ENCODE measurements at places on chromosomes 5 and 9. TPM values are rescaled to one million over a fixed set of nuclear protein-coding genes. Genes with fewer than 3 reads are reported as not detected.

TAF11L5 gene
- total RNA-seq = not detected

- no peak for DNase-seq
- H3K36me3 ChIP-seq = no peaks in the 10 kb centered on the region
- H3K27ac ChIP-seq = no peak overlapping the region
These were observed 38.2 kb downstream of the HAVCR1 start for GRCh38 chr5:157020511-157021222.

ITGA2 gene
- total RNA-seq = 7.2 TPM

- H3K27me3 ChIP-seq = no peaks in the 10 kb centered on the region
- DNase-seq = peak; percentile 82
- H3K36me3 ChIP-seq = peaks cover 22% of the 10 kb centered on the region
- H3K4me1 ChIP-seq = peaks cover 31% of the 10 kb centered on the region
- peak overlapping the region; percentile 67 for H3K4me3 ChIP-seq
These were observed 4.1 kb downstream of the DNAJB5 start for GRCh38 chr9:34993502-34994259.

- no peaks in the 10 kb centered on the region for H3K36me3 ChIP-seq
- H3K4me3 ChIP-seq = peak within 1 kb of the TSS; percentile 51
- H3K4me1 ChIP-seq = peaks cover 8% of the 10 kb centered on the region
- no peaks in the 10 kb centered on the region for H3K27me3 ChIP-seq
- no peak within 1 kb of the TSS for H3K27ac ChIP-seq
These were observed at the start of gene HCN1 for GRCh38 chr5:45696206-45696836. HCN1 (minus strand) TSS chr5:45696380.

GRCh38 chr5:73365990-73366667 is 82.4 kb downstream of the FOXD1 start:
- no peaks in the 10 kb centered on the region for H3K4me1 ChIP-seq
- no peak overlapping the region for H3K4me3 ChIP-seq
- H3K36me3 ChIP-seq = no peaks in the 10 kb centered on the region
- no peak overlapping the region for H3K27ac ChIP-seq
- no peaks in the 10 kb centered on the region for H3K27me3 ChIP-seq

DNA sequence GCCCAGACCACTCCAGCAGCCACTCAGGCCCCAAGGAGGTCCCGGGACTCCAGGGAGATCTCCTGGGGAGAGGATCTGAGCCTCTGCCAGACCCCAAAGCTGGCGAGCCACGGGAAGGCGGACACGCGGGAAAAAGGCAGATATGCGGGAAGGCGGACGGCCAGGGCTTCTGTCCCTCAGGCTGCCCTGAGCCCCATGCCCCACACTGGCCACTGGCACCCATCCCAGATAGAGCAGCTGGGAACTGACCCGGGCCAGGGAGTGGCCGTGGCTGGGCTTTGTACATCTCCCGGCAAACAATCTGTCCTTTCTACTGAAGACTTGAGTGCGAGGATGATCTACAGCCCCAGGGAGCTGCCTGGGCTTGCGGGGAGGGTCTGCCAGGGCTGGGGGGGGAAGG is 21.1 kb upstream of the NOTCH1 start:
- H3K36me3 ChIP-seq = no peaks in the 10 kb centered on the region
- H3K4me1 ChIP-seq = peaks cover 71% of the 10 kb centered on the region
- no peak overlapping the region for H3K4me3 ChIP-seq

DNA sequence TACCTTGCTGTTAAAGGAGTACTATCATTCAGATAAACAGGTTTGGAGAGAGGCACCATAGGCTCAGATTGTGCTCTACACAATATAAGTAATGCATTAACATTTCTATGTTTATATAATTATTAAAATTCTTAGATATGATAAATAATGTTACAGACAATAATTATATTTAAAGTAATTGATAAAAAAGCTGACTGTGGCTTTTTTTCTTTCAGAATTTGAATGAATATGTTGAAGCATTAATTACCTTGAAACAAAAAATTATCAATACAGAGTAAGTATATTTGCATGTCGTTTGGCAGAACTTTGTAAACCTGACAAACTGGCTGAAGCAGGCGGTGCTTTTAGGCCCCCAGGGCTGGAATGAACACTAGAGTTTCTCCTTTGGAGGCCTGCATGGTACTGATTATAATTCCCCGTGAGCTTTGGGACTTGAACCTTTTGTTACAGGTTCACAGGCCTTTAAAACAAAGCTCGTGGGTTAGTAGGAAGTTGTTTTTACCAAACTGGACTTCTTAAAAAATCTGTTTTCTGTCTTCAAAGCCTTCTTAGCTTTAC is 13.8 kb downstream of the ICE1 start:
- H3K27ac ChIP-seq = no peak overlapping the region
- H3K4me3 ChIP-seq = no peak overlapping the region
- H3K36me3 ChIP-seq = no peaks in the 10 kb centered on the region
- no peaks in the 10 kb centered on the region for H3K27me3 ChIP-seq
- no peak for DNase-seq

DNA sequence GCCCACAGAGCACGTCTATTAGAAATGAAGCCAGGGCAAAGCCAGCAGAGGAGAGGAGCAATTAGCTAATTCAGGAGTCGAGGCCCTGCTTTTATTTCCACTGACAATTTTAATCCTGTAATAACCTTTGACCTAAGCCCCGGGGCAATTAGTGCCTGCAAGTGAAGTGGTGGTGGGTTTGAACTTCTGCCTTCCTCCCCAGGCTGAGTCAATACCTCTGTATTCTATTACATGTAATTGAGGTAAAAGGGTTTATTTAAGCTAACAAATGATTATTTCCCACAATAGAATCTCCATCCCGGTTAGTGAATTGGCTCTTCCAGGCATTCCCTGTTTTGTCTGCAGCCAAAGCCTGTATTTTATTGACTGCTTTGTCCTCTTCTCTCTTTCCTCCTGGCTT is 49.9 kb downstream of the FGF18 start:
- H3K27ac ChIP-seq = no peak overlapping the region
- H3K4me3 ChIP-seq = no peak overlapping the region
- H3K36me3 ChIP-seq = no peaks in the 10 kb centered on the region
- no peak for DNase-seq
- H3K4me1 ChIP-seq = no peaks in the 10 kb centered on the region

DNA sequence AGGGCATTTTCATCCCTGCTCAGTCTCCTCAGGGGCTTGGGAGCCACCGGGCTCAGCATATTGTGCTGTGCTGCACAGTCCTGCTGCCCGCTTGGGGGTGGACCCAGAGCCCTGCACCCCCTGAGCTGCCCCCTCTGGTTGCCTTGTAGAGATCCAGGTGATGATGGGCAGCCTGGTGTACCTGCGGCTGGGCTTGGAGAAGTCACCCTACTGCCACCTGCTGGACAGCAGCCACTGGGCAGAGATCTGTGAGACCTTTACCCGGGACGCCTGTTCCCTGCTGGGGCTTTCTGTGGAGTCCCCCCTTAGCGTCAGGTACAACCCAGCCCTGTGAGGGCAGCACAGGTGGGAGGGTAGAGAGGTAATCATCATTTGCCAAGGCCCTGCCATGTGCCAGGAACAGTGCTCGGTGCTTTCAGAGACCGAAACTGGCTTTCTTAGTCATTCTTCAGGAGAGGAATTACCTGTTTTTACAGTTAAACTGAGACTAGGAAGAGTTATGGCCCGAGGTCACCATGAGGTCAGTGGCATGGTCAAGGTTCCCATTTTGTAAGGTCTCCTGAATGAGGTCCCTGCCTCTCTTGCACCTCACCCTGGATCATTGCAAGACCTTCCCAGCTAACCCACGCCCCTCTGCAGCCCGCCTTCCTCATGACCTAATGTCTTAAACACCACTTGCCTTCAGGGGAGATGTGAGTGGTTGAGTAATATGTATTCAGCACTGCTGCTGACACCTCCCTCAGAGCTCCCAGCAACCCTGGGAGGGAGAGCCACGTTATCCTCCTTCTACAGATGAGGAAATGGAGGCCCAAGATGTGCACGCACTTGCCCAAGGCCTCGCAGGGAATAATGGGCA is 7.5 kb downstream of the NHP2 start:
- H3K27ac ChIP-seq = no peak overlapping the region
- H3K27me3 ChIP-seq = no peaks in the 10 kb centered on the region
- H3K36me3 ChIP-seq = peaks cover 72% of the 10 kb centered on the region
- H3K4me3 ChIP-seq = no peak overlapping the region

- H3K27me3 ChIP-seq = no peaks in the 10 kb centered on the region
- no peak overlapping the region for H3K4me3 ChIP-seq
- peaks cover 9% of the 10 kb centered on the region for H3K36me3 ChIP-seq
- H3K4me1 ChIP-seq = peaks cover 67% of the 10 kb centered on the region
These were observed 23.2 kb downstream of the PRUNE2 start for GRCh38 chr9:76882686-76883085.

DNA sequence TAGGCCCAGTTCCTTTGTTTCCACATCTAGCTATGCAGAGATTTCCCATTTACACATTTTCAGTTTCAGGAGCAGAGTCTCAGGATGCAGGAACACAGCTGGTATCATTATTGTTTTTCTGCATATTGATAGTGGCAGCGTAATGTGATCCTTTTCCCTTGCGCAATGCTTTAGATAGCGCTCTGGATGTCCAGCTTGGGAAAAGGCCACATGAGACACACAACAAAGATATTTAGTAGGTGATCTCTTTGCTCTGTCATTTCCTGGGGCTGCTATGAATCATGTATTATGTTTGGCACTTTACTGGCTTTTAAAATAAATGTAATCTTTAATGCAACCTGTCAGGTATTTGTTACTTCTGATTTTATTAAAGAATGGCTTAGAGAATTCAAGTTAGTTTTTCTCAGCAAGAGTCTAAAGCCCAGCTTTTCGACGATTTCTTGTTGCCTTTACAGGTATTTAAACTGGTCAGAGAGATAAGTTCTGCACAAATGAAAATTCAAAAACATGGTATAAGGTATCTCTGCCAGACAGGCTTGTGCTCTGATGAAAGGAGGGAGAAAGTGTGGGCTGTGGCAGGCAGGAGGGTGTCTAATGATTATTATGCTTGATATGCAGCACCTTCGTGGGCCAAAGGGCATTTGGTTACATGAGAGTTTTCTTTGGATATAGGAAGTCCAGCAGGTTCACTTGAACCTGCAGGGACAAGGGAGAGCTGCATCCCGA is 42.2 kb downstream of the PTTG1 start:
- no peaks in the 10 kb centered on the region for H3K36me3 ChIP-seq
- H3K27ac ChIP-seq = no peak overlapping the region
- peaks cover 31% of the 10 kb centered on the region for H3K4me1 ChIP-seq
- DNase-seq = no peak

INPP5E gene
- 11.9 TPM for total RNA-seq

DNA sequence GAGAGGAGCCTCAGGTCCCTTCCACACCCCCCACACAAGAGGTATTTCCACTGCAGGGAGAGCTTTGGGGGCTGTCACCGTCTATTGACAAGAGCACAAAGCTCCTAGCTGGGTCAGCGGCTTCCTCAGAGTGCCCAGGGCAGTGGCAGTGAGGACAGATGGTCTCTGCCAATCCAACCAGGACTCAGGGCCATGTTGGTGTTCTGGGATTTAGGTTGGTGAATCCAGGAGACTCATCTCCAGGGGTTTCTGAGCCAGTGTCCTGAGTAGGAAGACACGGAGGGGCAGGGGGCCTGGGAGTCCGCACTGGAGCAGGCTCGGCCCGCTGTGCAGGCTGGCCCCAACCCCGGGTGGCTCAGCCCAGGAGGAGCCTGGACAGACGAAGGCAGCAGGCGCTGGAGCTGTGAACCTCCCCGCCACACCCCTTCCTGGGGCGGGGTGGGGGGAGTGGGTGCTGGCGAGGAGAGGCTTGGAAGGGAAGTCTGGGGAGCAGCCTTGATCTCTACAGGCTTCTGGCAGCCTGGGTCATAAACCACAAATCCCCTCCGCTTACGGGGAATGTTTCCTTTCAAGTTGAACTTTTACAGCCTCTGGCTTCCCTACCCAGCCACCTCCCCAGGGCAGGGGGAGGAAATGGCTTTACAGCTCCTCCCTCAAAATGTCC is 19.6 kb downstream of the CRB2 start:
- H3K4me1 ChIP-seq = peaks cover 9% of the 10 kb centered on the region
- no peak overlapping the region for H3K4me3 ChIP-seq
- H3K36me3 ChIP-seq = no peaks in the 10 kb centered on the region
- H3K27me3 ChIP-seq = no peaks in the 10 kb centered on the region
- H3K27ac ChIP-seq = no peak overlapping the region

DNA sequence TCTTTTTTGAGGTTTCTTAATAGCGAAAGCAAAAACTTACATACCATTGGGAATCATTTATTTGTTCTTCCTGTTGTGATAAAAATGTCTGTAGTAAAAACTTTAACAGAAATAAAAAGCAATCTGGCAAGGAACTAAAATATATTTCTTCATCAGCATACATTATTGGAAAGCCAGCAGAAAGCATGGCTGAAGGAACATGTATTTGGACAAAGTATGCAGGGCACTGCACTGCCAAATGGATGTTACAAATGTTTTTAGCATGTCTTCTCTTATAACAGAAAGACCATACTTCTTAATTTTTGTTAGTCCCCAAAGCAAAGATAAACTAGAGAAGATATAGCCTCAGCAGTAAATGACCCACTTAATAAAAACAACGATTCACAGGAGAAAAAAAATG is 80.5 kb downstream of the SMIM15 start:
- DNase-seq = no peak
- no peak overlapping the region for H3K4me3 ChIP-seq
- H3K27ac ChIP-seq = no peak overlapping the region
- H3K4me1 ChIP-seq = no peaks in the 10 kb centered on the region

CDKN2A gene
- 4.1 TPM for total RNA-seq
